Neural progenitor cell (in vitro differentiated cells): ENCODE measurements at places on chromosomes 5 and 9.
A peak's percentile ranks its signal among the peaks of the same experiment; 100 is the strongest.

DNA sequence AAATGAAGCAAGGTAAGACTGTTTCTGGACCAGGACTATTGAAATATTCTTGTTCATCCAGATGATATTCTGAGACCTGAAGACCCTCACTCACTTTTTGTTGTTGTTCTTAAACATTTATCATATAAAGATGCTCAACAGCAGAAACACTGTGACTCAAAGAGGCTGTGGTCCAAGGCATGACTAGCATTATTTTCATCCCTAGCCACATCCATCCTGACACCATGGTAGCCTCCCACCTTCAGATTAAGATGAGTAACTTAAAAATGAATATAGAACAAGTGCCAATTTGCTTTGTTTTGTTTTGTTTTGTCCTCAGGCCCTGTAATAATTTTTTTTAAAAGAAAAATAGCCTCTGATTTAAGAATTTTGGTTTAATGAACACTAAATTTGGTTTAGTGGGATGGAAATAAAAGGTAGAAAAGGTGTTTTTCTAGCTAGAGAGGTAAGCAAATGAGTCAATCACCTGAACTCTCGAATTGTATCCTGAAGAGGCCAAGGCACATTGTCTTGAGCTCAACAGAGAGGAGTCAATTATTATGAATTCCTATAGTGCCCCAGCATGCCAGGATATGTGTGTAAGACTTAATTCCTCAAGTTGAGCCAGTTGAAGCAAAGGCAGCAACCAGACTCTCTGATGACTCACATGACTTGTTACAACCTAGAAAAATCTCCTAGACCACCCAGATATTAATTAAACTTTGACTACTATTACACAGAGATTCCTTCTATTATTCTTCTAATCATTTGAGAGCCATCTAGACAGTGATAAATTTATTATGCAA, 380.1 kb upstream of the TUSC1 start:
- DNase-seq = no peak

- DNase-seq = no peak
Observed at GRCh38 chr5:140151144-140152021, 23.6 kb upstream of the CYSTM1 start.

- DNase-seq = peak; percentile 78
Observed at GRCh38 chr5:168706655-168707069, 127.5 kb upstream of the PANK3 start.

GRCh38 chr9:35271637-35272036, 109.8 kb downstream of the UNC13B start:
- DNase-seq = no peak

GRCh38 chr5:122352331-122352730, 40.3 kb downstream of the SNCAIP start:
- DNase-seq = no peak

DNA sequence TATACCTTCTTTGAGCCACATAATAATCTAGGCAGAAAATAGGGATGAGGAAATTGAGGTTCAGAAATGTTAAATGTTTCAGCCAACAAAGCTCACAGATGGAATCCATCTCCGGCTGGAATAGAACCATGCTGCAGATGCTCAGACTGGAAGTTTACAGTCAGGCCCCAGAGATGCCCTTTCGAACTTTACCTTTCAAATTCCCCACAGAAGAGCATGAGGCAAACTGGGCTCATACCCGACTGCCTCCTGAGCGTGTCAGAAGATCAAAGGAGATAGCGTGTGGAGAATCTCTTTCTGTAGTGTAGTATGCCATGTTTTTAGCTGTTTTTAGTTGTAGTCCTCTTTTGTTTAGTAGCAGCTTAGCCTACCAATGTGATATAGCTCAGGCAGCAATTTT, 72.0 kb upstream of the DAP start:
- DNase-seq = no peak

DNA sequence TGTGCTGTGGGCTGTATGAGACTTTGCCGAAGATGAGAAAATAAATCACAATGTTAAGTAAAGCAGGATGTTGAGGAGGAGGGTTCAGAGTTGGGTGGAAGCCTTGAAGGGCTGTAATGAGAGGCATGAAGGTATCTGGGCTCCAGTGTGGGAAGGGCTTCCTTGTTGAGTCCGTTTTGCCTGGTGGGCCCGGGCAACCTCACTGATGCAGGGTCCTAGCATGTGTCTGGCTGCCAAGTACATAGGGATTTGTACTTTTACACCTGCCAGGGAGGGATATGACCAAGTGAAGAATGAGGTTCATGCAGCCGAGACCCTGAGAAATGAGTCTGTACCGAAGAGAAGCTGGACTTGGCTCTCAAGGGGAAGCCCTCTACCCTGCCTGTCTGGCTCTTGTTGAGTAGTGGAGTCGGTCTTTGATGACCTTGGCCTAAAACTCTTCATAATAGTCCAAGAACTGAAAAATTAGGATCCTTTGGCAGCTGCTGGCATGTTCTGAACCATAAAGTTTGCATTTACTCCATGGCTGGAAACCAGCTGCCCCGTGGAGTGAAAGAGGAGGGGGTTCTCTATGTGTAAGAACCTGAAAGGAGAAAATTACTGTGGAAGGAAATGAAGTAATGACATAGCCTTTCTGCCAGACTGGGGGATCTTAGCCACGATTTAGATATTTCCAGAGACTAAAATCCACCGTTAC, 59.0 kb upstream of the DPYSL3 start:
- DNase-seq = peak; percentile 21

GRCh38 chr9:976258-976942, at the start of gene DMRT3:
TSS of gene DMRT3 (plus strand) at chr9:976655. CDS start at chr9:977002, 347 bp downstream.
- peak; percentile 85 for DNase-seq

DNA sequence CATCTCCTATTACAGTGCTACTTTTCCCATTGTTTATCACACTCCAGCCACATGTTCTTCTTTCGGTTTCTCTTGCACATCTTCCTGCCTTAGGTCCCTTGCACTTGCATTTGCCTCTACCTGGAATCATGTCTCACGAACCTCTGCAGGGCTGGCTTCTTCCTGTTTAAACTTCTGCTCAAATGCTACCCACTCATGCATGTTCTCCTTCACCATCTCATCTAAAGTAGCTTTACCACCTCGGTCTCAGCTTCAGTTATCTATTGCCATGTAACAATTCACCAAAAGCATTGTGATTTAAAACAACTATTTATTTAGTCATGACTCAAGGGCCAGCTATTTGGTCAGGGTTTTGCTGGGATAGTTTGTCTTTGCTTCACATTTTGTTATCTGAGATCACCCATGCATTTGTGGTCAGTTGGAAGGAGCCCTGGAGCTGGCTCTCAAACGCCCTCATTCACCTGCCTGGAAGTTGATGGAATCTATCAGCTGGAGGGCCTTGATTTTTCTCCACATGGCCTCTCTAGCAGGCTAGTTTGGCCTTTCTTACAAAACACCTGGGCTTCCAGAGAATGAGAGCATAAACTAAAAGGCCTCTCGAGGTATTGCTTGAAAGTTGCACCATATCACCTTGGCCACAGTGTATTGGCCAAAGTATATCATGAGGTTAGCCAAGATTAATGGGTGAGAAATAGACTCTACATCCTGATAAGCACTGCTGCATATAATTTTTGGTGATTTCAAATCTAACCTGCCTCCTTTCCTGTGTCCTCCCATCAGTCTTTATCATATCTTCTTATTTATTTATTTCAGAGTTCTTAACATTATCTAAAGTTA, 21.4 kb downstream of the SPINK1 start:
- DNase-seq = no peak

DNA sequence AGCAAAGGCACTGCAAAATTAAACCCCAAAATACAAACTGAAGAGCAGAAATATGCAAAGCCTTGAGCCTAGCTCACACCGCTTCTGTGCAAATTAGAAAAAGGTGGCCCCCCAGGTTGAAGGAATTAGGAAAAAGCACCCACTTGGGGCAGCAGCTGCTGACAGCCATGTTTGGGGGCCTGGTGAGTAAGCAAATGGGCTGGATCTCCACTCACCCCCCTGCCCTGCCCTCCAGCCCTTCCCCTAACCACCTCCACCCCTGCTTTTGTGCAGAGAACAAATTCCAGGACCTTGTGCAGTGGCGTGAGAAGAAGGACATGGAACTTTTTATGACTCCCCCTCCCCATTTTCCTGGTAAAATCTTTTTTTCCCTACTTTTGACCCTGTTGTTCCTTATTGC, 92.0 kb upstream of the DNAH5 start:
- peak; percentile 24 for DNase-seq

GRCh38 chr5:95709967-95710650, 21.0 kb upstream of the RHOBTB3 start:
- DNase-seq = peak; percentile 56

GRCh38 chr9:126631254-126631653, 17.5 kb downstream of the LMX1B start:
- peak; percentile 71 for DNase-seq

- DNase-seq = peak; percentile 0
Observed at GRCh38 chr9:133735931-133736330, 2.2 kb downstream of the SARDH start.

DNA sequence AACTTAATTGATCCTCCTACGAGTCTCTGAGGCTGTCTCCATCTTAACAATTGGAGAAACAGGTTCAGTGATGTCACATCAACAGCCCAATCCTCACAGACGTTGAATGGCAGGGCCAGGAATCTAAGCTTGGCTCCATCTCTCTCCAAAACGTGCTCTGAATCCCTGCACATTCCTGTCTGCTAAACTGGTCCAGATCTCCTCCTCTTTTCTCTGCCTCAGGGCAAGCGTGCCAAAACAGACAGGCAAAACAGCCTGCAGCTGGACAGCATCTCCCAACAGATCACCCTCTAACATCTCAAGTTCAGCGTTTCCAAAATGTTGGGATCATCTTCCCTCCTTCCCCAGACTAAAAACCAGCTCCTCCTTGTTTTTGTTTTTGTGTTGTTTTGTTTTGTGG, 6.6 kb downstream of the FBP1 start:
- DNase-seq = no peak
